GM12878 (cell line): ENCODE measurements at places on chromosomes 16 and 17. TPM values are rescaled to one million over a fixed set of nuclear protein-coding genes. Genes with fewer than 3 reads are reported as not detected.
A peak's percentile ranks its signal among the peaks of the same experiment; 100 is the strongest.

POLR2C gene
- 45.0 and 46.5 TPM in 2 replicates for total RNA-seq

CPHXL2 gene
- not detected in 2 replicates for total RNA-seq

MGAT5B gene
- total RNA-seq, result 0.13 TPM in 1 of 2 replicates, not detected in the other

SLC12A3 gene
- 4.8 and 5.2 TPM in 2 replicates for total RNA-seq

MT1A gene
- not detected in 2 replicates for total RNA-seq

TEX14 gene
- 0.37 and 0.46 TPM in 2 replicates for total RNA-seq

VTN gene
- 1.3 TPM in 2 replicates for total RNA-seq

PERCC1 gene
- not detected in 2 replicates for total RNA-seq

ARMC5 gene
- total RNA-seq, result 11.5 and 13.2 TPM in 2 replicates

ADGRG3 gene
- total RNA-seq, result not detected in 2 replicates

PRKCA gene
- 1.9 and 2.3 TPM in 2 replicates for total RNA-seq

KIF1C gene
- 61.1 and 65.9 TPM in 2 replicates for total RNA-seq

SPSB3 gene
- total RNA-seq, result 18.3 and 18.5 TPM in 2 replicates

GRCh38 chr17:48453447-48453846 is 23.4 kb upstream of the SKAP1 start:
- H3K27ac ChIP-seq, result peak overlapping the region; percentile 48; the same call in 1 of the 2 replicates
- H3K36me3 ChIP-seq, result no peaks in the 10 kb centered on the region
- no peak overlapping the region for H3K4me3 ChIP-seq

GRCh38 chr16:66366433-66367299 is at the start of gene CDH5:
Gene CDH5, plus strand, starts transcription at chr16:66366691. Its CDS starts 12,647 bp downstream, at chr16:66379338.
- H3K27me3 ChIP-seq, result no peaks in the 10 kb centered on the region; the same call in 1 of the 2 replicates
- no peak for DNase-seq
- H3K36me3 ChIP-seq, result no peaks in the 10 kb centered on the region
- H3K27ac ChIP-seq, result no peak within 1 kb of the TSS
- peaks cover 5% of the 10 kb centered on the region; the same call in 1 of the 2 replicates for H3K4me1 ChIP-seq
- no peak within 1 kb of the TSS for H3K4me3 ChIP-seq

DNA sequence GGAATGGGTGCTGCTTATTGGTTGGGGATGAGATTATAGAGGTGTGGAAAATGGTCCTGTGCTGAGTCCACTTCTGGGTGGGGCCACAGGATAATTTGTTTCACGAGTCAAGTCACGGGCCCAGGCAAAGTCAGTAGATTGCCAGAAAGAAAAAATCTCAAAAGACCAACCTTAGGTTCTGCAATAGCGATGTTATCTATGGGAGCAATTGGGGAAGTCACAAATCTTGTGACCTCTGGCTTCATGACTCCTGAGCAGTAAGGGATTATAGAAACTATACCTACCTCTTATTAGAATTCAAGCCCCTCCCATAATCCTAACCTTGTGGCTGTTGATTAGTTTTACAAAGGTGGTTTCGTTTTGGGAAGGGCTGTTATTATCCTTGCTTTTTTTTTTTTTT is 31.4 kb downstream of the WWP2 start:
- H3K27ac ChIP-seq, result no peak overlapping the region
- H3K4me1 ChIP-seq, result no peaks in the 10 kb centered on the region

GRCh38 chr16:13148836-13149235 is 247.4 kb downstream of the SHISA9 start:
- no peak overlapping the region for H3K27ac ChIP-seq
- no peaks in the 10 kb centered on the region for H3K4me1 ChIP-seq
- no peaks in the 10 kb centered on the region for H3K36me3 ChIP-seq
- H3K27me3 ChIP-seq, result no peaks in the 10 kb centered on the region

DNA sequence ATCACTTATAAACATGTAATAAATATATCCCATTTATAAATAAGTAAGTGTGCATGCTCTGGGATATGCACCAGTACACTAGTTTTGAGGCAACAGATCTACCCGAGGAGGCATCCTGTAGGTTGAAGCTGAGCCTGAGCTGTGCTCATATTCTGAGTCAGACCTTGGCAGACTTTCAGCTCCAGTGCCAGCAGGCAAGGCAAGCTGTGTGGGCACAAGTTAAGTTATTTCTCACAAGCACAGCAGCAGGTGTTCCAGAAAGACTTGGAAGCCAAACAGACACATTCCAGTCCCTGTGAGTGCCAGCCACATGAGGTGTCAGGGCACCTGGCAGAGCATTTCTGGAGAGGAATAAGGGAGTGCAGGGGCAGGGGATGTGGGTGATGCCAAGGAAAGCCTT is 1.3 kb upstream of the CLEC19A start:
- H3K4me3 ChIP-seq, result no peak overlapping the region
- no peak overlapping the region for H3K27ac ChIP-seq
- H3K36me3 ChIP-seq, result no peaks in the 10 kb centered on the region
- no peaks in the 10 kb centered on the region for H3K4me1 ChIP-seq
- DNase-seq, result no peak

- no peaks in the 10 kb centered on the region for H3K36me3 ChIP-seq
- DNase-seq, result no peak
- no peaks in the 10 kb centered on the region for H3K27me3 ChIP-seq
- H3K4me3 ChIP-seq, result no peak overlapping the region
- no peak overlapping the region for H3K27ac ChIP-seq
These were observed 34.8 kb upstream of the GAS7 start for GRCh38 chr17:10233161-10233560.

GRCh38 chr17:66957951-66958579 is 6.4 kb upstream of the CACNG4 start:
- H3K4me3 ChIP-seq, result no peak overlapping the region
- H3K4me1 ChIP-seq, result no peaks in the 10 kb centered on the region
- no peaks in the 10 kb centered on the region for H3K27me3 ChIP-seq
- no peaks in the 10 kb centered on the region for H3K36me3 ChIP-seq
- DNase-seq, result no peak

- no peak for DNase-seq
- no peak overlapping the region for H3K4me3 ChIP-seq
- H3K27me3 ChIP-seq, result no peaks in the 10 kb centered on the region
- H3K4me1 ChIP-seq, result no peaks in the 10 kb centered on the region
- no peaks in the 10 kb centered on the region for H3K36me3 ChIP-seq
- H3K27ac ChIP-seq, result no peak overlapping the region
These were observed 59.4 kb upstream of the SIAH1 start for GRCh38 chr16:48444574-48444973.

- H3K4me1 ChIP-seq, result no peaks in the 10 kb centered on the region
- H3K27ac ChIP-seq, result no peak overlapping the region
- peaks cover 8% of the 10 kb centered on the region for H3K36me3 ChIP-seq
- no peak overlapping the region for H3K4me3 ChIP-seq
These were observed 18.2 kb upstream of the RSL1D1 start for GRCh38 chr16:11869353-11870228.

DNA sequence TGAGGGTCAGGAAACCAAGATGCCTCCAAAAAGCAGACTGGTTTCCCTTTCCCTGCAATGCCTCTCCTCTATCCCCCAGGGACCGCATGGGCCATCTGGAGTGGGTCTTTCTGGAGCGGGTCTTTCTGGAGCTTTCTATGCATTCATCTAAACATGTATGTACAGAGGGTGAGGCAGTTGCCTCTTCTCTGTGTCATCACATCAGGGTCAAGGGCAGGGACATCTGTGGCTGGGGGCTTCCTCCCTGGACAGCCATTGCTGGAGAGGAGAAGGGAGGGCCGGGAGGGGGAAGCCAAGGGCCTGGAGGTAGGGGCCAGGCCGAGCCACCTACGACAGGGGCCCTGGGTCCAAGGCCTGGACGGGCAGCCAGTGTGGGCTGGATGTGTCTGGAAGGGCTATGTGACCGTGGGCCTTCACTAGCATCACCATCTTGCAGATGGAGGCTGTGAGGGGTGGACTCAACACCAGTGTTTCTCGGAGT is 840 bp downstream of the ADCY7 start:
- H3K27ac ChIP-seq, result peak overlapping the region; percentile 87
- H3K4me3 ChIP-seq, result peak overlapping the region; percentile 80

DNA sequence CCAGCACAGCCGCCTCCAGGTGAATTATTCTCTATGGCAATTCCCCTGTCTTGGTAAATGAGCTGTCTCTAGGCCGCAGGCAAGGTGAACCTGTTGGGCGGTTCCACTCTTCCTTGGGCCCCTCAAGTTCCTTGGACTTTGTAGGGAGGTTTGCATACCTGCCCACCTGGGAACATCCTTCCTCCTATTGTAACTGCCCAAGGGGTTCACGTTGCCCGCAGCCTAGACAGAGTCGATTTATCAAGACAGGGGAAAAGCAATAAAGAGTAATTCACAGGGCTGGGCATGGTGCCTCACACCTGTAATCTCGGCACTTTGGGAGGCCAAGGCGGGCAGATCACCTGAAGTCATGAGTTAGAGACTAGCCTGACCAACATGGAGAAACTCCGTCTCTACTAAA is 122.5 kb downstream of the KCNJ18 start:
- H3K4me3 ChIP-seq, result no peak overlapping the region
- no peaks in the 10 kb centered on the region for H3K4me1 ChIP-seq
- H3K36me3 ChIP-seq, result no peaks in the 10 kb centered on the region
- no peaks in the 10 kb centered on the region for H3K27me3 ChIP-seq
- DNase-seq, result no peak
- no peak overlapping the region for H3K27ac ChIP-seq

- DNase-seq, result no peak
- no peak overlapping the region for H3K4me3 ChIP-seq
- peaks cover 2% of the 10 kb centered on the region; the same call in 1 of the 2 replicates for H3K36me3 ChIP-seq
- no peak overlapping the region for H3K27ac ChIP-seq
- no peaks in the 10 kb centered on the region for H3K27me3 ChIP-seq
- H3K4me1 ChIP-seq, result no peaks in the 10 kb centered on the region
These were observed 99.0 kb downstream of the CCDC182 start for GRCh38 chr17:57645950-57646665.

DNA sequence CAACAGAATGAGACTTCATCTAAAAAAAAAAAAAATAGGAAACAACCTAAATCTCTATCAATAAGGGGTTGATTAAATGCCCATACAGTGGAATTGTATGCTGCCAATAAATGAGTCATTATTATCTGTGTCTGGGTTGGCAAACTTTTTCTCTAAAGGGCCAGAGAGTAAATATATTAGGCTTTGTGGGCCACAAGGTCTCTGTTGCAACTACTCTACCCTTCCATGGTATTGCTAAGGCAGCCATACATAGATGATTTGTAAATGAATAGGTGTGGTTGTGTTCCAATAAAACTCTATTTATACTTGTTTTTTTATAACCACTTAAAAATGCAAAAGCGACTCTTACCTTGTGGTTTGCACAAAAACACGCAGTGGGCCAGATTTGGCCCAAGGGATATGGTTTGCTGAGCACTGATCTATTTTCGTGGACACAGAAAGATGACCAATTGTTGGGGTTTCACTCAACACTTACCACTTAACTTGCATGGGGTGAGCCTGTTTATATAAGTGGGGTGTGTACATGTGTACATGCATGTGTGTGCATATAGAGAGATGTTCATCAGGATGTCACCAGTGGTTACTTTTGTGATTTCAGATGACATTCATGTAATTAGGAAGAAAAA is 12.4 kb upstream of the IL4R start:
- H3K4me1 ChIP-seq, result peaks cover 25% of the 10 kb centered on the region
- H3K27me3 ChIP-seq, result no peaks in the 10 kb centered on the region
- no peak for DNase-seq
- no peaks in the 10 kb centered on the region for H3K36me3 ChIP-seq

GRCh38 chr17:2580151-2580550 is 13.3 kb upstream of the PAFAH1B1 start:
- DNase-seq, result no peak
- no peaks in the 10 kb centered on the region for H3K27me3 ChIP-seq
- H3K27ac ChIP-seq, result no peak overlapping the region
- no peaks in the 10 kb centered on the region for H3K36me3 ChIP-seq
- no peak overlapping the region for H3K4me3 ChIP-seq
- H3K4me1 ChIP-seq, result no peaks in the 10 kb centered on the region

DNA sequence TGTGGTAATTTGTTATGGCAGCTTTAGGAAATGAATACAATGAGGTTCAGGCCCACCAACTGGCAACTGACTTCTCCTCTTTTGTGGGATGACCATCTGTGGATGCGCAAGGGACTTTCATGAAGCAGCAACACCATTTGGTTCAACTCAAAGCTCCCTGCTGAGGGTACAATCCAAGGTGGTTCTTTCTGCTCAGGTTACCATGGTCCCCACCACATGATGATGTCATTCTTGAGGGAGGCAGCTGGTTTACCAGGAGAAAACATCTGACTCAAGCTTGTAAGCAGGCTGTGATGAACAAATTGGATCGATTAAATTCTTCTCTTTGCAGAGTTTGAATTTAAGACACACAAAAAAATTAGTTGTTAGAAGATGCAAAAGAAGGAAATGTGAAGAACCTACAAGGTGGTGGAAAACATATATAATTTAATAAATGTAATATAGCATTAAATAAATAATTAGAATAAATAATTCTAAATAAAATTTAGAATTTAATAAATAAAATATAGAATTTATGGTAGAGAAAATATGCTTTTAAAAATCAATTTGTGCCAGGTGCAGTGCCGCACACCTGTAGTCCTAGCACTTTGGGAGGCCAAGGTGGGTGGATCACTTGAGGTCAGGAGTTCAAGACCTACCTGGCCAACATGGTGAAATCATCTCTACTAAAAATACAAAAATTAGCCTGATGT is 67.6 kb upstream of the ANKFN1 start:
- no peaks in the 10 kb centered on the region for H3K27me3 ChIP-seq
- DNase-seq, result no peak
- H3K4me3 ChIP-seq, result no peak overlapping the region
- H3K36me3 ChIP-seq, result no peaks in the 10 kb centered on the region

GRCh38 chr16:53029971-53030370 is 22.7 kb downstream of the CHD9NB start:
- DNase-seq, result no peak
- no peaks in the 10 kb centered on the region for H3K4me1 ChIP-seq
- H3K4me3 ChIP-seq, result no peak overlapping the region

- no peaks in the 10 kb centered on the region for H3K36me3 ChIP-seq
- no peak overlapping the region for H3K4me3 ChIP-seq
- no peak for DNase-seq
- no peaks in the 10 kb centered on the region for H3K27me3 ChIP-seq
These were observed 94.0 kb upstream of the SALL1 start for GRCh38 chr16:51244887-51245657.

DNA sequence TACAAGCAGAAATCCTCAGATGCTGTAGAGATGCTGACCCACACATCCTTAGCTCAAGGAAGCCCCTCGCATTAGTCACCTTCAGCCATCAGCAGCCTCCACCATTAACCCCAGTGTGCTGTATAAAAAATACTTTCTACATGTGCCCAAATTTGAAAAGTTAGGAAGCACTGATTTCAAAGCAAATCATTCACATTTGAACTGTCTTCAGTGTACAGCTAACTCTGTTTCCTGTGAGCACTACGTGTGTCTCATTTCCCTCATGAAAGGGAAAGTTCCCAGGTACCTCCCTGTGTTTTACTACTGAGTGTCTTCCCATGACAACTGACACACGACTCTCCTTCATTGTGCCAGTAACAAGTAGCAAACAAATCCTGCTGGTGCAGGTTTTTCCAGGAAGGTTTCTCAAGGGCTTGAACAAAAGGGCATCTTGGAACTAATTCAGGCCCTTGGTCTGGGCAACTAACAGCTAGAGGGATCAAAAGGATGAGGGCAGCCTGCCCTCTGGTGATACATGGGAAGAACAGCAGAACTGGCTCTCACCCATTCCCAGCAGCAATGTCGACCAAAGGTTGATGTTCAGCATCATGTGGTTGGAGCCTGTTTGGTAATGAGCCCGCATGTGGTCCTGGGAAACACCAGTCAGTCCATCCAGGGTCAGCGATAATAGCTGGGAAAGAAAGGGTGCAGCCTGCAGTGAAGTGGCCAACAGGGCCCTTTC is 4.0 kb downstream of the SLC35B1 start:
- peaks cover 17% of the 10 kb centered on the region for H3K36me3 ChIP-seq
- no peak overlapping the region for H3K27ac ChIP-seq
- no peak overlapping the region for H3K4me3 ChIP-seq

- no peaks in the 10 kb centered on the region for H3K27me3 ChIP-seq
- H3K27ac ChIP-seq, result no peak overlapping the region
- peak overlapping the region; percentile 90 for H3K4me3 ChIP-seq
- no peaks in the 10 kb centered on the region for H3K36me3 ChIP-seq
These were observed 1.0 kb downstream of the ITGA3 start for GRCh38 chr17:50056961-50057330.
